ENCODE measurements at places on chromosomes 5 and 9. TPM values are rescaled to one million over a fixed set of nuclear protein-coding genes. Genes with fewer than 3 reads are reported as not detected.
A peak's percentile ranks its signal among the peaks of the same experiment; 100 is the strongest.

GRCh38 chr9:95721061-95721531 is 154.4 kb upstream of the ERCC6L2 start:
- no peaks in the 10 kb centered on the region for H3K36me3 ChIP-seq
- H3K4me3 ChIP-seq, result no peak overlapping the region
- H3K4me1 ChIP-seq, result no peaks in the 10 kb centered on the region
- no peak for DNase-seq
- H3K27me3 ChIP-seq, result no peaks in the 10 kb centered on the region

PCDHB8 gene
- not detected for polyA plus RNA-seq

GABBR2 gene
- polyA plus RNA-seq, result not detected

DNA sequence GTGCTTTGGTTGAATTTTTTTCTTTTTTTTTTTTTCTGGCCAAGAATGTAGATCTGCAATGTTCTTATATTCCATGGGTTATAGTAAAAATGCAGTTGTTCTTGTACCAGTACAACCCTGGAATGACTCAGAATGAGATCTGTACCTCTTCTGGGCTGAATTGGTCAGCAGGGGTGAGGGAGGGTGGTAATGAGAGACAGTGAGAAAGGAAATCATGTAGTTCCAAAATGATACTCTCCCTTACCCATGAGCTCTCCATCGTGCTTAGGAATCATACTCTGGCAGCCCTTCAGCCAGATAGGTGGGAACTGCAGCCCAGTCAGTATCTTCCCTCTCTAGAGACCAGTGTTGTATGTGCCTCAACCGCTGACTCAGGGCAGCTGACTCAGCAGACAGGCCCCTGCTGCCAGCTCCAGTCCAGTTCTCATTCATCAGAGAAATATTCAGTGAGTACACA is 2.1 kb upstream of the GLIS3 start:
- no peaks in the 10 kb centered on the region for H3K27me3 ChIP-seq
- peak overlapping the region; percentile 46 for H3K27ac ChIP-seq
- H3K4me1 ChIP-seq, result peaks cover 38% of the 10 kb centered on the region
- no peak for DNase-seq
- H3K36me3 ChIP-seq, result no peaks in the 10 kb centered on the region

- peak within 1 kb of the TSS; percentile 80 for H3K4me3 ChIP-seq
- no peaks in the 10 kb centered on the region for H3K27me3 ChIP-seq
- H3K36me3 ChIP-seq, result no peaks in the 10 kb centered on the region
- H3K4me1 ChIP-seq, result peaks cover 5% of the 10 kb centered on the region
- no peak for DNase-seq
These were observed at the start of gene CDH18 for GRCh38 chr5:19987612-19988361. CDH18 (minus strand) TSS chr5:19988200; CDS start chr5:19838986, 149,214 bp downstream.

DNA sequence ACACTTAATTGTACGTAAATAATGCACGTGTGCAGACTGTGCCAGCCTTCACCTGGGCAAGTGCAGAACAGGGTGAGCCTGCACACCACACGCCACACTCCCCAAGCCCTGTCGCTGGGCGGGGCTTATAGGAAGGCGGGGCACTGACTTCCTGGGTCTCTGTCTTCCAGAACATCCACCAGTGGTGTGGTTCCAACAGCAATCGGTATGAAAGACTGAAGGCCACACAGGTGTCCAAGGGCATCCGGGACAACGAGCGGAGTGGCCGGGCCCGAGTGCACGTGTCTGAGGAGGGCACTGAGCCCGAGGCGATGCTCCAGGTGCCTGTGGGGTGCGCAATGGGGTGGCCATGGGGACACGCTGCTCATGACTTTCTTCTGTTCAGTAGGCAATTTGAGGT is 44.2 kb downstream of the GSN start:
- DNase-seq, result no peak
- H3K4me1 ChIP-seq, result no peaks in the 10 kb centered on the region
- no peak overlapping the region for H3K4me3 ChIP-seq

DNA sequence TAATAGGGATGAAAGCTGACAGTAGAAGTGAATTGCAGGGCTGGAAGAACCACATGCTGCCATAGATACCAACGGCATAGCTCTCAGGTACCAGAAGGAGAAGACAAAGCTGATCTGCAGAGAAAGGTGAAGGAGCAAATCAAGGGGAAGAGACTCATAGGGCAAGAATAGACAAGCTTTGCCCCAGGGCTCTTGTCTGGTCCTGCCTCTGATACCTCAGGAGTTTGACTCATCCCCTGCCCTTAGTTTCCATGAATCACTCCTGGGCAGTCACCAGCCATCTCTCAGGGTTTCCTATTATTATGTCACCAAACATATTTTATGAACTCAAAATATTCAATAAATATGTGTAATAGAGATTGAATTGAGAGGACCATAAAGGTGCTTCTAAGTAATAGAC is 800.9 kb downstream of the DNAH5 start:
- DNase-seq, result peak; percentile 38
- H3K27ac ChIP-seq, result no peak overlapping the region
- no peak overlapping the region for H3K4me3 ChIP-seq
- no peaks in the 10 kb centered on the region for H3K36me3 ChIP-seq
- H3K27me3 ChIP-seq, result no peaks in the 10 kb centered on the region

EQTN gene
- 0.21 TPM for polyA plus RNA-seq

MARCOL gene
- not detected for polyA plus RNA-seq

GNA14 gene
- polyA plus RNA-seq, result not detected

TUT7 gene
- polyA plus RNA-seq, result 27.5 TPM

FGF1 gene
- polyA plus RNA-seq, result 1.8 TPM

DNA sequence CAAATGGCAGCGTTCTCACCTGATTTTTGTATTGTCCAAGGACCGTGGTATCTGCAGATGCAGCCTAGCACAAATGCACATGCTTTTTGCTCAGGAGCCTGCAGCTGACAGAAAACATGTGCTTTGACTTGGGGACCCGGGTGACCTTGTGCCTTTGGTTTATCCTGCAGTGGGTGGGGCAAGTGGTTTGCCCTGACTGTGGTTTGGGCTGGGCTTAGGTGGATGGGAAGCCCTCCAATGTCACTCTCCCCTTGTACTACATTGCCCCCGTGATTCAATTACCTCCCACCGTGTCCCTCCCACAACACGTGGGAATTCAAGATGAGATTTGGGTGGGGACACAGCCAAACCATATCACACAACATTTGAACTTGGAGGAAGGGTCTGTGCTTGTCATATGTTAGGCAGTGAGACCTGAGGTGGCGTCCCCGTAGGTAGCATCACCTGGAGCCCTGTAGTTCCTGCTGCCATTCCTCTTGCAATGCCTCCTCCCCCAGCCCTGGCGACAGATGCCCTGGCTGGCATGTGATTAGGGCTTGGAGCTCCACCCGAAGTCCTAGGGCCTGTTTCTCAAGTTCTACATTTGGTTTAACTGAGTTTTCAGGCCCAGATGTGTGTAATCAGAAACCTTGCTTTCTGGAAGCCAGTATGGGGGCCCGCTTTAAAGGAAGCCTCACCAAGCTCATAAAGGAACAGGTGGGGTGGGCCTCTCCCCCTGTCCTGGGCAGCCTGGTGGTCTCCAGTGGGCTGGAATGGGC is 2.1 kb downstream of the ANKRD33B start:
- H3K4me1 ChIP-seq, result peaks cover 23% of the 10 kb centered on the region
- peak overlapping the region; percentile 60 for H3K4me3 ChIP-seq
- no peak overlapping the region for H3K27ac ChIP-seq
- no peaks in the 10 kb centered on the region for H3K36me3 ChIP-seq

- H3K36me3 ChIP-seq, result no peaks in the 10 kb centered on the region
- H3K27me3 ChIP-seq, result no peaks in the 10 kb centered on the region
- DNase-seq, result no peak
- no peak overlapping the region for H3K27ac ChIP-seq
- no peak overlapping the region for H3K4me3 ChIP-seq
These were observed 106.3 kb upstream of the NR3C1 start for GRCh38 chr5:143509758-143510221.

DNA sequence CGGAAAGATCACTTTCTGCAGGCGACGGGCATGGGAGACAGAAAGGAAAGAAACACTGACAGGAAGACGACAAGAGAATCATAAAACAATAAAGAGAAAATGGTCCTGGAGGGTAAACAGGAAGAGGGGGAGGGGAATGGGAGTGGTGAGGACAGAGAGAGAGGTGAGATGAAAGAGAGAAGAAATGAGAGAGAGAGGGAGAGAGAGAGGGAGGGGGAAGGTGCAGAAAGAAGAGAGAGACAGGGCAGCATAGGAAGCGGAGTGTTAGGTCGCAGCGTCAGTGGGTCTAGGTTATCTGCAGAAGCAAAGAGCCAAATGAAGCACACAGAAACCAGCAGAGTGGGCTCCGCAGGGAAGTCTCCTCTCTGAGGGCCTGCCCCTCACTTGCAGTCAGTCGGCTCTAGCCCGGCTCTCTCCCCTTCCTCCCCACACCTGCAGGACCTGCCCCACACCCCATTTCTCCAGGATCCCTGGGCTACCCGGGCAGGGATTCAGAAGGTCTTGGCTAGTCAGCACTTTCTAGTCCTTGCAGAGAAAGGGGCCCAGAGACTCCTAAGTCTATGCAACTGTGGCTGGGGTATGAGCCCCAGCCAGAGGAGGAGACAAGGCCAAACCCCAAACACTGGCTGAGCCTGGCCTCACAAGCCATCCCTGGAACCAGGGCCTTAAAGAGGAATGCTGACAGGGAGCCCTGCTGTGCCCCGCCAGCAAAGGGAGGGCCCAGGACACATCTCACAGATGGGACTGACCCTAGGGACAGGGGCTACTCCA is 29.7 kb upstream of the MEIKIN start:
- no peak overlapping the region for H3K4me3 ChIP-seq
- no peaks in the 10 kb centered on the region for H3K27me3 ChIP-seq
- no peaks in the 10 kb centered on the region for H3K36me3 ChIP-seq
- H3K4me1 ChIP-seq, result no peaks in the 10 kb centered on the region
- no peak overlapping the region for H3K27ac ChIP-seq
- DNase-seq, result no peak

ACTL7A gene
- not detected for polyA plus RNA-seq

IL13 gene
- polyA plus RNA-seq, result not detected

DNA sequence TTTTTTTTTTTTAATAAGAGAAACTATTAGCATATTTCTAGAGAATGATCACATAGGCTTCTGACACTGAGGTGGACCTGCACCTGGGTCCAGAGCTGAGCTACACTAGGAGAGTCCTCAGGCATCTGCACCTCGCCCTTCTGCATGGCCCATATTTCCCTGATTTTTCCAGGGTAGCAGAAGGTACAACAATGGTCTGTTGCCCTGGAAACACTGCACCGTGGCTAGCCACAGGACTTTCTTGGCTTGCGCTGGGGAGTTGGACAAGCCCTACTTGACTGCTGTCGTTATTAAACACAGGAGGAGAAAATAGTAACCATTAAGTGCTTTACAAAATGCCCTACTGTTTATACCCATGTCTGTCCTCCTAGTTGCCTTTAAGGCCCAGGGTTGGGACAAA is 615.7 kb upstream of the MEF2C start:
- DNase-seq, result no peak
- H3K27ac ChIP-seq, result no peak overlapping the region
- H3K4me3 ChIP-seq, result no peak overlapping the region
- no peaks in the 10 kb centered on the region for H3K4me1 ChIP-seq

- H3K27ac ChIP-seq, result no peak overlapping the region
- no peak for DNase-seq
- H3K27me3 ChIP-seq, result no peaks in the 10 kb centered on the region
- no peaks in the 10 kb centered on the region for H3K36me3 ChIP-seq
- no peak overlapping the region for H3K4me3 ChIP-seq
These were observed 247.1 kb downstream of the EBF1 start for GRCh38 chr5:158852622-158853021.

- H3K4me3 ChIP-seq, result no peak overlapping the region
- no peaks in the 10 kb centered on the region for H3K4me1 ChIP-seq
- H3K36me3 ChIP-seq, result no peaks in the 10 kb centered on the region
- H3K27ac ChIP-seq, result no peak overlapping the region
These were observed 327.4 kb downstream of the SH3GL2 start for GRCh38 chr9:17906176-17906840.

NTRK2 gene
- polyA plus RNA-seq, result 0.08 TPM

DNA sequence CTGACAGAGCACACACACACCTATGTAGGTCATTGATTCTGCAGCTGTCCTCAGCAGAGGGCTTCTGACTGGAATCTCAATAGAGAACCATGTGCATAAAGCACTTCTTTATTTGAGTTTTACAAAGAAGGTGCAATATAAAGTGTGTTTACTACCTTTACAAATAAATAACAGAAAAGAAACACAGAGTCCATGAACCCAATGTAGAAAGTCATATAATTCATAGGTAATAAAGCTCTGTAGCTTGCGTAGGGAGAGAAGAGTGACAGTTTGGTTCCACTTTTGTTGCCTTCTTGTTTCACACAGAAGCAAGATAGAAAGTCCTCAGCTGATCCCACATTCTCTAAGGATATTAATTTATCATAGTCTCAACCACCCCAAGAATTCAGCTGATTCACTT is 149.5 kb downstream of the GABRG2 start:
- no peak for DNase-seq
- no peak overlapping the region for H3K27ac ChIP-seq
- H3K27me3 ChIP-seq, result no peaks in the 10 kb centered on the region
- no peaks in the 10 kb centered on the region for H3K4me1 ChIP-seq

DNA sequence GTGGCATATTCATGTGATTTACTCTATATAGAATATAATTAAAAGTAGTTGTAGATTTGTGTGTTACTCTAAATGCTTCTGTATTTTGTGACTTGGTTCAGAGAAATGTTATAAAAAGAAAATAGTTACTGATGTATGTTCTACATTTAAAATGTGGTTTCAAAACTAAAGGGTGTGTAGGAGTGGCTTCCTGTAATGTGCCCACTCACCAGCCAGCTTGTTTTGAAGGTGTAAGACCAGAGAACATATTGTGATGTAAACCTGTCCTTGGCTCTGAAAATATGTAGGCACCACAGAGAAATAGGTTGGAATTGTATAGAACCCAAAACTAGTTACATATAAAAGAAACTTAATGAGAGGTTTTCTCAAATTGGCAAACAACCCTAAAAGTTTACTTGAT is 51.2 kb upstream of the ARRDC3 start:
- DNase-seq, result no peak
- no peak overlapping the region for H3K4me3 ChIP-seq
- H3K4me1 ChIP-seq, result no peaks in the 10 kb centered on the region
- H3K36me3 ChIP-seq, result no peaks in the 10 kb centered on the region

DNA sequence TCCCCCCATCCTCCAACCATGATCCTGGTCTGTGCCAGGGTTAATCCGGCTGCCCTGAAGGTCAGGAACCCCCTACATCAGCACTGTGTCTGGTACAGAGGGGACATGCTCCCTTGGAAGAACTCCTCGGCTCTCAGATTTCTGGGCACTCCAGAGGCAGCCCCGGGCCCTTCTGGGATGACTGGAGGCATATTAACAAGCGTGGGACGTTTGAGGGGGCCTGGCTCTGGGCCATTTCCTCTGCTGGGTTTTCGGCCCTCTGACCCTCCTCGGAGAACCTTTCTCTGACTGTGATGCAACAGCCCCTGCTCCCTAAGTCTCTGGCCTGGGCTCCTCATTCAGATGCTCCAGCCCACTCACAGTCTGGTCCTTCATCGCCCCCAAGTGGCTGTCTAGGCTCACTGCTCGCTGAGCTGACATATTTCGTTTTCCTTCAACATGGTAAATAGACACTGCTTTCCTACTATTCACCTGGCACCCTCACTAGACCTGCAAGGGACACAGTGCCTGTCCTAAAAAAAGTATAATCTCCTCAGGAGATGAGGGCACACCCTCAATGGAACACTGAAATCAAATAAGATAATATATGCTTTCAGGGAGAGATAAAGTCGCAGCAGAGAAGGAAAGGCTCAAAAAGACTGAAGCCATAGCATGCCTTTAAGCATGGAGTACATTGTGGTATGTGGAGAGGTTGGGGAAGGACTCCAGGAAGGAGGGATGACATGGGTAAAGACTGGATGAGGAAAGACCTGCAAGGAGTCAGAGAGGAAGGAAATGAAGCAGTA is 404.7 kb upstream of the TRPC7 start:
- H3K27ac ChIP-seq, result no peak overlapping the region
- H3K36me3 ChIP-seq, result no peaks in the 10 kb centered on the region
- peak; percentile 1 for DNase-seq

CPLANE1 gene
- 5.4 TPM for polyA plus RNA-seq

CARD6 gene
- 4.4 TPM for polyA plus RNA-seq

GRCh38 chr5:143195491-143195890 is 208.0 kb downstream of the NR3C1 start:
- H3K4me1 ChIP-seq, result peaks cover 36% of the 10 kb centered on the region
- no peaks in the 10 kb centered on the region for H3K36me3 ChIP-seq
- no peaks in the 10 kb centered on the region for H3K27me3 ChIP-seq
- H3K4me3 ChIP-seq, result no peak overlapping the region
